ENCODE measurements at places on chromosomes 12 and 14. TPM values are rescaled to one million over a fixed set of nuclear protein-coding genes. Genes with fewer than 3 reads are reported as not detected.

GRCh38 chr14:99752486-99753121 lies 40.6 kb upstream of the EML1 start:
- H3K27me3 ChIP-seq, result peaks cover 24% of the 10 kb centered on the region
- no peaks in the 10 kb centered on the region for H3K36me3 ChIP-seq
- H3K27ac ChIP-seq, result no peak overlapping the region
- peaks cover 2% of the 10 kb centered on the region for H3K4me1 ChIP-seq

- no peak within 1 kb of the TSS for H3K27ac ChIP-seq
- peak within 1 kb of the TSS; percentile 59 for H3K4me3 ChIP-seq
- peak; percentile 99 for DNase-seq
- peaks cover 34% of the 10 kb centered on the region for H3K36me3 ChIP-seq
Observed at GRCh38 chr14:20454516-20455354, at the start of the genes APEX1 and OSGEP. TSS of gene APEX1 (plus strand) at chr14:20455226. CDS start at chr14:20455646, 420 bp downstream. TSS of gene OSGEP (minus strand) at chr14:20454812. CDS start at chr14:20454683, 129 bp downstream.

DNA sequence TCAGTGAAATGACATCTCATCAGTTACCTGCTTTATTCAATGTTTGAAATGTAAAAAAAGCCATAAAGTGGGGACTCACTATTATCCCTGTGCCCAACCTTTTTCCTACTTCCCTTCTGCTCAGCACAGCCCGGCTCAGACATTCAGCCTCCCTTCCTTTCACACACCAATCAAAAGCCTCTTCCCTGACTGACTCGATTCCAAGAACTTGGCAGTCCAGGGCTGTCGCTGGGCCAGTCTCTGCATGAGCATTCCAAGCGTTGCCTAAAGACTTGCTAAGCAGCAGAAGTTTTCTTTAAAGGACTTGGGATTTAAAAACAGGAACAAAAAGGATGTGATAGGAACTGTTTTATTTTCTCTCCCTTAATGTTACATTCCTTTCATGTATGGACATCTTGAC lies 22.7 kb downstream of the ITPR2 start:
- no peak overlapping the region for H3K27ac ChIP-seq
- no peak for DNase-seq
- H3K27me3 ChIP-seq, result no peaks in the 10 kb centered on the region
- no peak overlapping the region for H3K4me3 ChIP-seq

The ACOT4 gene
- total RNA-seq, result 1.3 TPM

The ASIC1 gene
- total RNA-seq, result 19.7 TPM

Measured in activated CD4-positive, alpha-beta T cell treated with anti-CD3 and anti-CD28 coated beads, Interleukin-2, amount 10 ng/mL, durations not matched to agents 24 days and 14 days (primary cell).